ENCODE measurements at places on chromosomes 16 and 17.

DNA sequence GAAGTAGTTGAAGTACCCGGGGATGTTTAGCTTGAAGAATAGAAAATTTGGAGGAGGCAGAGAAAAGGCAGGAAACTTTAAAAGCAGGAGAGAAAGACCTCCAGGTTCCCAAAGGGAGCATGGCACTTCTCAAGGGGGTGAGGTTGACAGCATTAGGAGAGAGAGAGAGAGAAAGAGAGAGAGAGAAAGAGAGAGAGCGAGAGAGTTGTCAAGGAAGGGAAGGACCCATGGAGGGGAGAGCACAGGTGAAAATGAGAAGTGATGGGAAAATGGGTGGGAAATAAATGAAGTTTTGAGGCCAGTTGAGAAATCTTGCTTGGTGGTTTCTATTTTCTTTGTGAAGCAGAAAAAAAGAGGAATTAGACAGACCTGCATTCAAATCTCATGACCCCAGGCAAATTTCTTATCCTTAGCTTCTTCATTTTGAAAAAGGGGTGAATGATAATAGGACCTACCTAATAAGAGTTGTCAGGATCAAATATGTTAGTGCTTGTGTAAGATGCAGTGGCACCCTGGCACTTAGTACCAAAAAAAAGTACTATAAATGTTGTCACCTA, 24.0 kb downstream of the PRKCB start:
- no peak for DNase-seq

GRCh38 chr16:87674419-87674818, 72.1 kb downstream of the JPH3 start:
- no peak for DNase-seq

- DNase-seq, result no peak
Measured at GRCh38 chr17:66580184-66580955, 254.5 kb upstream of the CACNG5 start.

DNA sequence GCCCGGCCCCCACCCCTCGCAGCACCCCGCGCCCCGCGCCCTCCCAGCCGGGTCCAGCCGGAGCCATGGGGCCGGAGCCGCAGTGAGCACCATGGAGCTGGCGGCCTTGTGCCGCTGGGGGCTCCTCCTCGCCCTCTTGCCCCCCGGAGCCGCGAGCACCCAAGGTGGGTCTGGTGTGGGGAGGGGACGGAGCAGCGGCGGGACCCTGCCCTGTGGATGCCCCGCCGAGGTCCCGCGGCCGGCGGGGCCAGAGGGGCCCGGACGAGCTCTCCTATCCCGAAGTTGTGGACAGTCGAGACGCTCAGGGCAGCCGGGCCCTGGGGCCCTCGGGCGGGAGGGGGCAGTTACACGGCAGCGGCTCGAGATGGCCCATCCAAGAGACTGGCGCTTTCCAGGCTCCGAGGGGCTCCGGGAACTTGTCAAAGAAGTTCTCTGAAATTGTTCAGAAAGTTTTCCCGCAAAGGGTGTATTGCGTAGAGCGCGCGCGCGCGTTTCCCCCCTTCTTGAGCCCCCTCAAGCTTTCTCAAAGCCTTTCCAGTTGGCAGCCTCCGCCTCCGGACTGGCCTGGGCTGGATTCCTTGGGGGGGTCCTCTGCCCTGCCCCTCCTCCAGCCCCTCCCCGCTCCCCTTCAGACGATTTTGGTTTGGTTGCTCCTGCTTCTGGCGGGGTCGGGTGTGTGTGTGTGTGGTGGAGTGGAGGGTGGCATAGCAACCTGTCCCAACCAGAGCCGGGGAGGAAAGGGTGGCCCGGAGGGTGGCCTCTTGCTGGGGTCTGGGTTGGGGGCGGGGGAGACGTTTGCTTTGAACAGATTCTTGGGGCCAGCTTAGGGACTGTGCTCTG, 504 bp downstream of the ERBB2 start:
- no peak for DNase-seq

All from activated CD4-positive, alpha-beta T cell treated with anti-CD3 and anti-CD28 coated beads, Interleukin-2, amount 50 U/mL, for 48 hours (primary cell).